Stimulated activated CD4-positive, alpha-beta T cell treated with anti-CD3 and anti-CD28 coated beads, Interleukin-1b, Interleukin-23, amount 100 ng/mL, for 48 hours (primary cell): ENCODE measurements at places on chromosomes 2 and 18.

DNA sequence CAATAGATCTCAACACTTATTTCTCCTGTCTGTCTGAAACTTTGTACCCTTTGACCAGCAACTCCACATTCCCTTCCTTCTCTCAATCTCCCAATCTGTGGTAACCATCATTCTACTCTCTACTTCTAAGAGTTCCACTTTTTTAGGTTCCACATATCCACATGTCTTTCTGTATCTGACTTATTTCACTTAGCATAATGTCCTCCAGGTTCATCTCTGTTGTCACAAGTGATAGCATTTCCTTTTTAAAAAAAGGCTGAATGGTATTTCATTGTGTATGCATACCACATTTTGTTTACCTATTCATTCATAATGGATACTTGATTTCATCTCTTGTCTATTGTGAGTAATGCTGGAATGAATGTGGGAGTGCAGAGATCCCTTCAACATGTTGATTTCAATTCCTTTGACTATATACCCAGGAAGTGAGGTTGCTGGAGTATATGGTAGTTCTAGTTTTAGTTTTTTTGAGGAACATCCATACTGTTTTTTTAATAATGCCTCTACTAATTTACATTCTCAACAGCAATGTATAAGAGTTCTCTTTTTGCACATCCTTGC lies 18.8 kb upstream of the MMADHC start:
- DNase-seq, result no peak

DNA sequence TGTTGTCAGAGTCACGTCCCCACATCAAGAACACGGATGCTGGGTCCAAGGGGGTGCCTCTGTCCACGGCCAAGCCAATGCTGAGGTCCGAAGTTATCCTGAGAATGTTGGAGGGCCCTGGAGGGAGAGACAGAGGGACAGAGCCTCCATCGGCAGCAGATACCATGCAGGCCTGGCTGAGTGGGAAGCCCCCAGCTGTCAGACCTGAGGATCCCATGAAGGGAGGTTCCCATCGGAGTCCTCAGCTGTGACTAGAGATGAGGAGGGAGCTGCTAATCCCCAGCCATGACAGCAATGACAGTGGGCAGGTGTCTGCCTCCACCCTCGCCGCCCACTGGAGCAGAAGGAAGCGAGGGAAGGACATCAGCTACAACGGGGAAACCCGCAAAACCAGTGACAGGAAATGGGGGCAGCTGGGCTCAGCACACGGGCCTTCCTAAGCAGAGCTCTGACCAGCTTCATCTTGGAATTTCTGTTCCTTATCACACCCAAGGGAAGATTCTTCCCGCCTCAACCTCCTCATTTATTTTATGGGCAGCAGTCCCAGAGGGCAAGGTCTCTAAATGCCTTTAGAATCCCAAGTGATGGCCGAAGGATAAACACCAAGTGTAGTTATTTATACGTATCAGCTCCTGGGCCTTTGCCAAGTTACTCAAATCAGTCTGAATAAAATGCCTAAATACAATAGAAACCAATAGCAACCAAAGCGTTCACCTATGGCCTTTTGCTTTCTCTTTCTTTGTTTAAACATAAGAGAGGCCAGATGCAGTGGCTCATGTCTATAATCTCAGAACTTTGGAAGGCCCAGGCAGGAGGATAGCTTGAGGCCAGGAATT lies 32.2 kb downstream of the FAM178B start:
- no peak for DNase-seq

DNA sequence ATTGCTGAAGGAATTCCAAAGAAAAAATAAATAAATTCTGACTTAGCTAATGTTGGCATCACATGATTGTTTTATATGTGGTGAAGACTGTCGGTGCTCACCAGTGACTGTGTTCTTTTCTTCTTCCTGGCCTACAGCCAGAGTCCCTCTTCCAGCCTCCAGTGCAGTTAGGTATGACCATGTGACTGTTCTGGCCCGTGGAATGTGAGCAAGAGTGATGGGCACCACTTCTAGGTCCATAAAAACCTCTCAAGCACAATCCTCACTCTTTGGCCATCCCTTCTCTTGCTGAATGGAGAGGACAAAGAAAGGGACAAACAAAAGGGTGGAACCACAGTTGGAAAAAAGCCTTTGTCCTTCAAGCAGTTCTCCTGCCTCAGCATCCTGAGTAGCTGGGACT lies 39.0 kb upstream of the BMPR2 start:
- no peak for DNase-seq

- no peak for DNase-seq
Observed at GRCh38 chr2:18701981-18702380, 112.6 kb upstream of the NT5C1B start.

DNA sequence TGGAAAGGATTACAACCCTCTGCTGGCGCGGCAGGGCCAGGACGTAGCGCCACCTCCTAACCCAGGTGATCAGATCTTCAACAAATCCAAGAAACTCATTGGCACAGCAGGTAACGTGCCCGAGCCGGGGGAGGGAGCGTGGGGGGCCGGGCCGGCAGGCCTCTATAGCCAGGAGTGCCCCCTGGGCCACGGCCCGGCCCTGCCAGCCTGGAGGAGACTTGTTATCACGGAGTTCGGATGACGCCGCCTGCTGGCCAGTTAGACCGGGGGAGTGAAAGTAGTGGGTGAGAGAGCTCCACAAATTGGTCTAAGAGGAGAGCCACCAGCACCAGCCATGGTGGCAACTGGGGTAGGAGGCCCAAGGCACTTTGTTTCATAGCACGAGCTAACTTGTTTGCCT lies 8.6 kb upstream of the TMEM214 start:
- no peak for DNase-seq

DNA sequence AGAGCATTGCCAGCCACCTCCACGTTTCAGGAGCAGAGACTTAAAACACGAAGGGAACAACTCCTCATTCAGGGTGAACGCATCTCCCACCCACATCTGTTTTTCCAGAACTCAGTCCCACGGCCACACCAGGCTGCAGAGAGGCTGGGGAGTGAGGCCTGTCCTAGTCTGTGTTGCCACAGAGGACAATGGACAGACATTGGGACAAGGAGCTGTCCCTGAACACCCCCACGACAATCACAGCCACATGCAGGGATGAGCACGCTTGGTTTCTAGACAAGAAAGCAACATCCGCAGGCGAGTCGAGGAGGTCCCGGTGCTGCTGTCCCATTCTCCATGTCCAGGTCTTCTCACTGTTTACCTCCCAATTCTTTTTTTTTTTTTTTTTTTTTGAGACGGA lies 167.4 kb downstream of the EIPR1 start:
- no peak for DNase-seq
